ENCODE measurements at places on chromosomes 3 and 15. TPM values are rescaled to one million over a fixed set of nuclear protein-coding genes. Genes with fewer than 3 reads are reported as not detected.

DNA sequence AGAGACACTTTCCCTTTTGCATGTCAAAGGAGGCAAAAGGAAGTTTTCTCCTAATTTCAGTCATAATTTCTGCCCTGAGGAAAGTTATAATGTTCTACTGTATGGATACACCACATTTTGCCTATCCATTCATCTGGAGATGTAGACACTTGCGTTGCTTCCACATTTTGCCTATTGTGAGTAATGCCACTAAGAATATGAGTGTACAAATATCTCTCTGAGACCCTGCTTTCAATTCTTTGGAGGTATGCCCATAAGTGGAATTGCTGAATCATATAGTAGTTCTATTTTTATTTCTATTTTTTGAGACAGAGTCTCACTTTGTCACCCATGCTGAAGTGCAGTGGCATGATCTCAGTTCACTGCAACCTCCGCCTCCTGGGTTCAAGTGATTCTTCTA, 3.6 kb upstream of the CD276 start:
- H3K4me3 ChIP-seq: no peak overlapping the region
- no peaks in the 10 kb centered on the region for H3K27me3 ChIP-seq
- H3K4me1 ChIP-seq: no peaks in the 10 kb centered on the region
- H3K36me3 ChIP-seq: no peaks in the 10 kb centered on the region
- DNase-seq: no peak

GRCh38 chr3:164208821-164209220, 869.5 kb downstream of the SI start:
- no peak overlapping the region for H3K27ac ChIP-seq
- no peaks in the 10 kb centered on the region for H3K36me3 ChIP-seq
- DNase-seq: no peak
- H3K27me3 ChIP-seq: no peaks in the 10 kb centered on the region
- no peak overlapping the region for H3K4me3 ChIP-seq

P3H2 gene
- total RNA-seq: 103 TPM

- no peaks in the 10 kb centered on the region for H3K4me1 ChIP-seq
- no peaks in the 10 kb centered on the region for H3K27me3 ChIP-seq
- DNase-seq: no peak
- H3K36me3 ChIP-seq: no peaks in the 10 kb centered on the region
Measured at GRCh38 chr3:161700998-161701397, 204.4 kb downstream of the OTOL1 start.

- no peaks in the 10 kb centered on the region for H3K4me1 ChIP-seq
- H3K4me3 ChIP-seq: no peak overlapping the region
- peak; percentile 53 for DNase-seq
Measured at GRCh38 chr3:64588380-64588779, 99.4 kb downstream of the ADAMTS9 start.

GRCh38 chr3:73479325-73479724, 145.4 kb downstream of the PDZRN3 start:
- no peak overlapping the region for H3K4me3 ChIP-seq
- H3K36me3 ChIP-seq: no peaks in the 10 kb centered on the region
- H3K27ac ChIP-seq: no peak overlapping the region
- H3K27me3 ChIP-seq: no peaks in the 10 kb centered on the region
- DNase-seq: no peak

- H3K27me3 ChIP-seq: no peaks in the 10 kb centered on the region
- no peak overlapping the region for H3K27ac ChIP-seq
- DNase-seq: peak; percentile 52
- H3K4me1 ChIP-seq: no peaks in the 10 kb centered on the region
- H3K4me3 ChIP-seq: no peak overlapping the region
Measured at GRCh38 chr15:39896846-39897245, 23.2 kb downstream of the GPR176 start.

UMPS gene
- total RNA-seq: 24.7 TPM

DNA sequence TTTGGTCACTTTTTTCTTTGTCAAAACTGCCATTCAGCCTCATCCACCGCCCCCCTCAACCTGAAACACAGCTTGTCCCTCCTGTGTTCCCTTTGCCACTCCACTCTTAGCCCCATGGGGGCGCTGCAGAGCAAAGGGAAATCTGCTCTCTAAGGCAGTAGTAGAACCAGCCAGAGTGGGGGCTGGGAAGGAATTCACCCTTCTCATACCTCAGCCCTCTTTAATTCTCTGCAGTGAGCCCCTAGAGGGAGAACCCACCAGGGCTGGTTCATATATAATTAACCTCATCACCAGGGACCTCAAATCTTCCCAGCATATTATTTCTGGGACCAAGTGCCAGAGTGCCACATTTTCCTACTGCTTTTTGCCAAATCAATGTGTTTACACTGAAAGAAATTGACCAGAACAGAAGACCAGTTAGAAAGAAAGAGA, 2.8 kb upstream of the BCL6 start:
- peaks cover 9% of the 10 kb centered on the region for H3K4me1 ChIP-seq
- H3K4me3 ChIP-seq: no peak overlapping the region
- no peaks in the 10 kb centered on the region for H3K27me3 ChIP-seq
- no peaks in the 10 kb centered on the region for H3K36me3 ChIP-seq
- DNase-seq: peak; percentile 98
- peak overlapping the region; percentile 36 for H3K27ac ChIP-seq

GRCh38 chr15:33982516-33982915, 14.2 kb downstream of the CHRM5 start:
- H3K4me1 ChIP-seq: no peaks in the 10 kb centered on the region
- H3K27me3 ChIP-seq: no peaks in the 10 kb centered on the region
- no peaks in the 10 kb centered on the region for H3K36me3 ChIP-seq
- DNase-seq: no peak
- no peak overlapping the region for H3K4me3 ChIP-seq

GRCh38 chr3:139975594-139976365, 40.8 kb downstream of the CLSTN2 start:
- H3K4me1 ChIP-seq: no peaks in the 10 kb centered on the region
- no peak for DNase-seq
- H3K4me3 ChIP-seq: no peak overlapping the region
- H3K27me3 ChIP-seq: no peaks in the 10 kb centered on the region

DNA sequence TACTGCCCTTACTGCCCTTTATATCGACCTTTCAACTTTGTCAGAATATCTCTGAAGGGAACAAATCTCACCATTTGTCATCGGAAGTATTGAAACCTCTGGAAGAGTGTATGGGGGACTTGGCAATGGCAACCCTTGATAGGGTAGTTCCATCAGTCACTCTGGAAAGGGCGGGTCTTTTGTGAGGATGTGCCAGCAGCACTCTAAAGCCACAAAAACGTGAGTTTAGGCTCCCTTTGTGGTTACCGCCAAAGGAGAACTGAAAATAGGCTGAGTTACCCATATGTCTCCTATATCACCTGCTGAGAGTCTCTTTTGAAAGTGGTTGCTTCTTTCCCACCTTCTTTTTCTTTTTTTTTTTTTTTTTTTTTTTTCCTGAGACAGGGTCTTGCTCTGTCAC, 296.8 kb upstream of the CHRM5 start:
- no peaks in the 10 kb centered on the region for H3K36me3 ChIP-seq
- H3K27ac ChIP-seq: no peak overlapping the region
- no peaks in the 10 kb centered on the region for H3K4me1 ChIP-seq
- DNase-seq: no peak

MLF1 gene
- 16.9 TPM for total RNA-seq

DNA sequence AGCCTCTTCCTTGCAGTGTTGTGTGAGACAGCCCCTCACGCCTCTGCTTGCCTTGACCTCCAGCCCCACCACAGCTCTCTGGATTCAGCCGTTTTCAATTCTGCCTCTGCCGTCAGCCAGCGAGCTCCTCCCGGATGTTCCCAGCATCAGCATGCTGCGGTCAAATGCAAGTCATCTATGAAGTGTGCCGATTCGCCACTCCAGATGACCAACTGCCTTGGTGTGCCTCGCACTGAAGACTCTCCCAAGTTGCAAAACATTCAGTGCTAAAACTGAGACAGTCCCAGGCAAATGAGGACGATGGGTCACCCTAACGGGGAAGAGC, 30.6 kb upstream of the RASA2 start:
- H3K27me3 ChIP-seq: no peaks in the 10 kb centered on the region
- H3K4me3 ChIP-seq: no peak overlapping the region
- DNase-seq: peak; percentile 80
- no peak overlapping the region for H3K27ac ChIP-seq
- H3K4me1 ChIP-seq: no peaks in the 10 kb centered on the region
- H3K36me3 ChIP-seq: no peaks in the 10 kb centered on the region

DNA sequence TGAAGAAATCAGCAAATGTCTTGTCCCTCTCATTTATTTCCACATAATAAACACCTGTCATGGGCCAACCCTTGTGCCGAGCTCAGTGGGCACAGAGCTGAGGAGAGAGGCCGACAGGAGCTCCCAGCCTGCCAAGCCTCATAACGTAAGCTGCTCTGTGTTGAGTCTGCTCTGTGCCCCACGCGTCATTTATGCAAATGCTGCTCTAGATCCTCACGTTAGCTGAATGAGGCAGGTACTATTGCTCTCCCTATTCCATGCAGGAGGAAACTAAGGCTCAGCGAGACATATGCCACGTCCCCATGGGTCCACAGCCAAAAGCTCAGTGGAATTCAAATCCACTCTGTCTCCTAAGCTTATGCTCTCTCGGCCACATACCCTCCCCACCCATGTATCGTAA, 41.5 kb downstream of the EFCAB12 start:
- no peaks in the 10 kb centered on the region for H3K4me1 ChIP-seq
- DNase-seq: no peak
- no peak overlapping the region for H3K4me3 ChIP-seq
- no peaks in the 10 kb centered on the region for H3K27me3 ChIP-seq
